Activated T-helper 2 cell treated with anti-CD3 and anti-CD28 coated beads, Interferon-gamma antibody, Interleukin-2, Interleukin-4, amounts not matched to agents 10 μg/mL and 5 μg/mL and 100 μg/mL, durations not matched to agents 14 hours and 24 hours and 36 hours (primary cell): ENCODE measurements at places on chromosomes 1 and 21.

- H3K4me3 ChIP-seq: no peak overlapping the region
- no peak for DNase-seq
- H3K27ac ChIP-seq: no peak overlapping the region
- peaks cover 7% of the 10 kb centered on the region for H3K27me3 ChIP-seq
- no peaks in the 10 kb centered on the region for H3K4me1 ChIP-seq
- no peaks in the 10 kb centered on the region for H3K36me3 ChIP-seq
Measured at GRCh38 chr1:44377925-44378784, 23.1 kb upstream of the ERI3 start.

GRCh38 chr1:211495584-211495983, 3.6 kb upstream of the RD3 start:
- no peak for DNase-seq
- no peak overlapping the region for H3K4me3 ChIP-seq
- no peak overlapping the region for H3K27ac ChIP-seq

DNA sequence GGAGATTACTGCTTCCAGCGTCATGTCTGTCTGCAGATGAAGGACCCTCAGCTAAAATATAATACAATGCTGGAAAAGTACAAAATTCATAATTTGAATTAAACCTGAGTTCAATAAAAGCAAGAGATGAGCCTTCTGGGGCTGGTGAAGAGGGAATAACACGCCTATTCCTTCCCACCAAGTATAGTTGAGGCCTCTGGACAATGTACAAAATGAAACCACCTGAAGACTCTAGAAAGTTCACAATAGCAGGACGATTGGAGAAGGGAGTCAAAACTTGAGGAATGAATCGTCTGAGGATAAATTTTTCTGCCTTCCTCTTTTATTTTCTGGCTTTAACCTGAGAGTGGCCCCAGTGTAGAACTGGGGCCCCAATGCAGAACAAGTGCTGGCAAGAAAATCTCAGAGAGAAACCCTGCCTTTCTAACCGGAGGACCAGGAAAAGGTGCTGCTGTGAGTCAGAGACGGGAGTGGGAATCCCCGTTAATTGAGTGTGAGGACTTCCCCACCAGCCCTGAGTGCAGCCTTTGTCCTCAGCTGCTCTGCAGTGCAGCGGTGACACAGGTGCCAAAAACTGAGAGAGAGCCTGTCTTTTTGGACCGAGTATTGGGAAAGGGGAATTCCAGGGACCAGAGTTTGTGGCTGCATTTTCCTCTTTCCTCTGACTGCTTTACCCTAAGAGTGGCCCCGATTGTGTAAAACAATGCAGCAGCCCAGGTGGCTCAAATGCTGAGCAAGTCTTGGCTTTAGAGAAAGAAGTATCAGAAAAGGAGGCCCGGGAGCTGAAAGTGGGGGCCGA, 264.9 kb downstream of the DYRK1A start:
- H3K27ac ChIP-seq: no peak overlapping the region
- peaks cover 2% of the 10 kb centered on the region for H3K4me1 ChIP-seq
- no peaks in the 10 kb centered on the region for H3K36me3 ChIP-seq
- DNase-seq: no peak
- H3K4me3 ChIP-seq: no peak overlapping the region

DNA sequence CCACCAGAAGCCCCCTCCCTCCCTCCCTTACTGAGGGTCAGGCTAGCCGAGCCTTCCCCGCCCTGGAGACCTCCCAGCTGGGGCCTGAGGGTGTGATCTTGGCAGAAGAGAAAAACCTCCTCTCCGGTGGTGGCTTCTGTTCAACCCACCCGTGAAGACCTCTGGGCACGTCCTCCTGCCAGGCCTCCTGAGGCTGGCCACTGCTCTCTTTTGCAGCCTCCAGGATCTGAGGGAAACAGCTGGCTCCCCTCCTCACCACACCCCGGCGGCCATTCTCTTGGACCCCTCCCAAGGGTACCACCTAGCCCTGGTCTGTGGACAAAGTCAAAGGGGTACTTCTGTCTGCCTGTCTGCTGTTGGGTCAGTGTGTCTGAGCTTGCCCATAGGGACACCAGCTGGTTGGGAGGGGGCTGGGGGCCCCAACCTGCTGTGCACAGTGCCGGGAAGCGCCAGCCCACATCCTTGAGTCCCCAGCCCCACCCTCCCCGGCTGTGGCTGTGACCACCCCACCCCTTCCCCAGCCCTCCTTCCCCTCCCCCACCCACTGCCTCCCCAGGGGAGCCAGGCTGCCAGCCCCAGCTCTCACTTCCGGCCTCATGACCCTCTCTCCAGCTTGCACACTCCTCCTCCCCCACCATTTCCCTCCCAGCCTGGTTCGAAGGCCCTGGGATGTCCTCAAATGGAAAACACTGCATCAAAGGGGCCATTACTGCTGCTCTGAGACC, 48.1 kb downstream of the AHDC1 start:
- H3K4me3 ChIP-seq: no peak overlapping the region
- no peaks in the 10 kb centered on the region for H3K27me3 ChIP-seq
- peaks cover 24% of the 10 kb centered on the region for H3K4me1 ChIP-seq
- peak; percentile 23 for DNase-seq

- H3K27me3 ChIP-seq: no peaks in the 10 kb centered on the region
- peaks cover 46% of the 10 kb centered on the region for H3K4me1 ChIP-seq
Measured at GRCh38 chr1:155011437-155012025, 8.9 kb downstream of the ZBTB7B start.

GRCh38 chr21:28696844-28697410, 295.8 kb downstream of the LTN1 start:
- no peak overlapping the region for H3K4me3 ChIP-seq
- no peaks in the 10 kb centered on the region for H3K4me1 ChIP-seq
- no peaks in the 10 kb centered on the region for H3K36me3 ChIP-seq
- no peak overlapping the region for H3K27ac ChIP-seq

GRCh38 chr21:37264808-37265207, 2.3 kb downstream of the VPS26C start:
- no peaks in the 10 kb centered on the region for H3K27me3 ChIP-seq
- peaks cover 48% of the 10 kb centered on the region for H3K36me3 ChIP-seq
- H3K4me3 ChIP-seq: peak overlapping the region; percentile 38
- peak overlapping the region; percentile 7 for H3K27ac ChIP-seq
- peaks cover 38% of the 10 kb centered on the region for H3K4me1 ChIP-seq
- no peak for DNase-seq

DNA sequence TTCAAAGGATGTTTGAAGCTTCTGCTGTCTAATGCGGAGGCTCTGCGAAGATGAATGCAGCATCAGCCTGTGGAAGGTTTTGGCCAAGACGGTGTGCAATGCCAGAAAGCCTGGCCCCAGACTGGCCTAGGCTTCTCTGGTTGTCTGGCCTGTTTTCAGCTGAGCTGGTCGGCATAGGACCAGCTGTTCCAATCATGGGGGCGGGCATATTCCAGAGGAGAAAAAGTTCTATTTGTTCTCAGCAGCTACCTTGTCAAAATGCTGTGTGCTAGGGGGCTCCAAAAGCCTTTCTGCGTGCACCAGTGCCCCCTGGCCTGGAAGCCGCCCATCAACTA, 57.6 kb downstream of the TGFB2 start:
- H3K27me3 ChIP-seq: no peaks in the 10 kb centered on the region
- no peak overlapping the region for H3K27ac ChIP-seq
- no peaks in the 10 kb centered on the region for H3K36me3 ChIP-seq
- H3K4me1 ChIP-seq: no peaks in the 10 kb centered on the region

DNA sequence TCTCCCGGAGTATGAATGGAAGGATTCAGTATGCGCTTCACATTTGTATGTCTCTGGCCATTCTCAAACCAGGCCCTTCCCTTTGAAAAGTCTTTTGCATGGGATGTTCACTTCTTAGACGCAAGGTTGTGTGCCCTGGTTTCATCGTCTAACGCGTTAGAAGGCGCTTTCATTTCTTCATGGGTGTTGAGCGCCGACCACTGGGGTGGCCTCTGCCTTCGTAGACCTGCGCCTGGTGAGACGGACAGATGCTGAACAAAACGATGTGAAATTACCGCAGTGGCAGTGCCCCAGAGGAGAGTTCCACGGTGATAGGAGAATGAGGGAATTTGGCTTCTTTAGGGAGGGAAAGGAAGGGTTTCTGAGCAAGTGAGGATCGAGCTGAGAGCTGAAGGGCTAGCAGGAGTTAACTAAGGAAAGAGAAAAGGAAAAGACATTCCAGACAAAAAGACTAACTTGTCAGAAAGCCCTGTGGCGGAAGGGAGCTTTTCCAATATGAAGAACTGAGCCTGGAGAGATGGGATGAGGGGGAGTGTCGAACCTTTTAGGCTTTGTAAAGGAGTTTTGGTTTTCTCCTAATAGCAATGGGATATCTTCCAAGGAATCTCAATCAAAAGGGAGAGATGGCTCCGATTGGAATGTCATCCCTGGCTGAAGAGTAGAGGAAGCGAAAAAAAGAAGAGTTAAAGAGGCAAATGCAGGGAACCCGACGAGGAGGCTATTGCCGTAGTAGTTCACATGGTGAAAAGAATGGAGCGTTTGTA, 951 bp downstream of the GGPS1 start:
- H3K4me1 ChIP-seq: peaks cover 35% of the 10 kb centered on the region
- peak; percentile 59 for DNase-seq
- H3K36me3 ChIP-seq: peaks cover 35% of the 10 kb centered on the region
- H3K27me3 ChIP-seq: no peaks in the 10 kb centered on the region

DNA sequence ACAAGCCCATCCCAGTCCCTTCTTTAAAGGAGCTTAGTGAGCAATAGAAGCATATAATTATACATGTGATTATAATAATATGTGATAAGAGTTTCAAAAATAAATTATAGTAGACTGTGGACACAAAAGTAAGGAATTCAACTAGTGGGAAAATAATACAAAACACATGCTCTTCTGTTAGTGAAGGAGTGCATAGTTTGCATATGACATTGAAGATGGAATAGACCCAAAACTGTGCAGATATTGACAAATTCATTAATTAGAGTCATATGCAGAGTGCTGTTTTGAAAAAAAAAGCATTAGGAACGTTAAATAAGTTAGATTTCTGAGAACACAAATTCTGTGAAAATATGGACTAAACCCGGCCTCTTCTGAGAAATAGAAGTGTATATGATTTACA, 278.8 kb downstream of the ASTN1 start:
- no peak overlapping the region for H3K27ac ChIP-seq
- H3K36me3 ChIP-seq: no peaks in the 10 kb centered on the region
- DNase-seq: no peak
- H3K27me3 ChIP-seq: no peaks in the 10 kb centered on the region
- no peak overlapping the region for H3K4me3 ChIP-seq
- H3K4me1 ChIP-seq: no peaks in the 10 kb centered on the region

DNA sequence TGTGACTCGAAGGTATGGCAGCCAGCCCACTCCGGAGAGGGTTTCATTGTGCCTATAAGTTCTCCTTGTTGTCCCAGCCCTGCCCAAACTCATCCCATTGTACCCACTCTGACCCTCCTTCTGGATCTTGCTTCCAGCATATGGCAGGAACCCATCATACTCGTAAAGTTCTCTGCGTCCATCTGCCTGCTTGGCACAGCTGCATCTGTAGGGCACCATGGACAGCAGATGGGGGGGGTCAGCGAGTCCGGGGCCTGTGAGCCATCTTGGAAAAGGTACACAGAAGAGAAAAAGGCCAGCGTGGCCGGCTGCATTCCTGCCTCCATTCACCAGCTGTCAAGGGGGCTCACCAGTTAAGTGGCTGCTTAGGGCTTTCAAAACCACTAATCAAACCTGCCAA, 94.9 kb upstream of the IGSF21 start:
- no peak overlapping the region for H3K27ac ChIP-seq
- no peaks in the 10 kb centered on the region for H3K27me3 ChIP-seq

DNA sequence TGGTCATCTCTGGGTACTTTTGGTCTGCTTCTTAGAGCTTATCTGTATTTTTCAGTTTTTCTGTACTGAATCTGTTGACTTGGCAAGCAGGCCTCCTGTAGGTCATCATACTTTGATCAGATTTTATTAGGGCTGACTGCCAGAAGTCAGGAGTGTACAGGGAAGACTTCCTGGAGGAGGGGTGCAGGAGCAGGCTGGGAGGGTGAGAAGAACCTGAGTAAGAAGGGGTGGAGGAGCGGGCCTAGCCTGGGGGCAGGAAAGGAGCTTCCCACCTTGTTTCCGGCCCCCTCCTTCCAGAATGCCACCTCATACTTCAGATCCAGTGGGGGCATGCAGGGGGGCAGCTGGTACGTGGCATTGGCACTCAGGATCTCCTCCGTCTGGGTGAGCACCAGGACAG, 18.3 kb upstream of the IL22RA1 start:
- no peak overlapping the region for H3K4me3 ChIP-seq
- H3K27ac ChIP-seq: no peak overlapping the region
- no peaks in the 10 kb centered on the region for H3K4me1 ChIP-seq
- peaks cover 3% of the 10 kb centered on the region for H3K36me3 ChIP-seq
- H3K27me3 ChIP-seq: peaks cover 1% of the 10 kb centered on the region
- no peak for DNase-seq

- H3K27ac ChIP-seq: no peak overlapping the region
- no peaks in the 10 kb centered on the region for H3K36me3 ChIP-seq
- DNase-seq: no peak
- no peaks in the 10 kb centered on the region for H3K4me1 ChIP-seq
Measured at GRCh38 chr1:244256086-244256676, 195.5 kb downstream of the ADSS2 start.

GRCh38 chr1:200899015-200899386, 4.3 kb downstream of the INAVA start:
- no peak overlapping the region for H3K4me3 ChIP-seq
- H3K4me1 ChIP-seq: no peaks in the 10 kb centered on the region
- no peaks in the 10 kb centered on the region for H3K36me3 ChIP-seq
- peaks cover 49% of the 10 kb centered on the region for H3K27me3 ChIP-seq
- no peak for DNase-seq

DNA sequence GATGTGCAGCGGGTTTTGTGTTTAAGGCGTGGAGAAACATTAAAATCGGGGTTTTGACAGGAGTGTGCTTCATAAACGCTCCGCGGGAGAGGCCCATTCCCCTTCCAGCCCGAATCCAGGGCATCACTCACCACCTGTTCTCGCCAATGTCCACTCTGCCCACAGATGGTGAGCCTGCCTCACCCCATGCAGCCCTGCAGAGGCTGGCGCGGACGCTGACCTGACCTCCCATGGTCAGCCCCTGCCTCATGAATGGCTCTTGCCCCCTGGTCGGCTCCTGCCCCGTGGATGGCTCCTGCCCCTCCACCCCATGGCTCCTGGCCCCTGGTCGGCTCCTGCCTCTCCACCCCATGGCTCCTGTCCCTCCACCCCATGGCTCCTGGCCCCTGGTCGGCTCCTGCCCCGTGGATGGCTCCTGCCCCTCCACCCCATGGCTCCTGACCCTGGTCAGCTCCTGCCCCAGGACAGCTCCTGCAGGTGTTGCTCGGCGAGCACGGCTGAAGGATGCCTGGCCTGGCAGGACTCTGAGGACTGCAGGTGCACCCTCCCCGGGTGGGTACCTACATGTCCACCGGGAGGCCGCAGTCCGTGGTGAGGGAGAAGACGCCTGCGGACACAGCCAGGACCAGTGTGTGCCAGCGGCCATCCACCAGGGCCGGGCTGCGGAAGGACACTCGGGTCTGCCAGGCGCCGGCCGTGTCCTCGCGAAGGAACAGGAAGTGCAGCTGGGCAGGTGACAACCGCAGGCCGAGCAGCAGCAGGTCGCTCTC, 6.7 kb downstream of the KRTAP10-1 start:
- H3K27me3 ChIP-seq: no peaks in the 10 kb centered on the region
- no peak overlapping the region for H3K27ac ChIP-seq
- DNase-seq: no peak
- no peaks in the 10 kb centered on the region for H3K36me3 ChIP-seq
- no peak overlapping the region for H3K4me3 ChIP-seq

- H3K4me3 ChIP-seq: no peak overlapping the region
- no peak overlapping the region for H3K27ac ChIP-seq
- peaks cover 7% of the 10 kb centered on the region for H3K36me3 ChIP-seq
- peaks cover 19% of the 10 kb centered on the region for H3K27me3 ChIP-seq
Measured at GRCh38 chr21:44349847-44350772, 3.3 kb upstream of the TRPM2 start.
